ENCODE measurements at places on chromosomes 1 and 21. TPM values are rescaled to one million over a fixed set of nuclear protein-coding genes. Genes with fewer than 3 reads are reported as not detected.

DNA sequence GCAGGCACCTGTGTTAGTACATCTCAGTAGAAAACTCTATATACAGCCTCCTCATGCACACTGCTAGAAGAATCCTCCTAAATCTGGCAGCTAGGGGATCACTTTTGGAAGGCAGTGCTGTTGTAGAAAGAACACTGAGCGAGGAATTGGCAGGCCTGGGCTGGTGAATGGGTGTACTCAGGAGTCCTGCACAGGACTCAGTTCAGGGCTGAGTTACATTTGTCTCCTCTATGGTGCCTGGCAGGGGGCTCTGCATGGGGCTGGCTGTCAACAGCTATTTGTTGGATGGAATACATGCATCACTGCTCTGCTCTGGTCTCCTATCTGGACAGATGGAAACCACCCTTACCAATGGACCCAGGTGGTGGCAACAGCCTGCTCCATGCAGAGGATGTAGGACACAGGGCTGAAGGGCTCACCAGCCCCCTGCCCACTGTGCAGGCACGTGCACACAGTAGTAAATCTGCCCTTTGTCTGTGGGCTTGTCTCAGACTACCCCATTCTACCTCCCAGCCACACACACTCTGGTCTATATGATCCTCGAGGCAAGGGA lies 74.2 kb downstream of the LRIG2 start:
- no peak overlapping the region for H3K27ac ChIP-seq
- no peaks in the 10 kb centered on the region for H3K36me3 ChIP-seq

GRCh38 chr1:6165027-6165426 lies 15.1 kb downstream of the CHD5 start:
- no peak overlapping the region for H3K4me3 ChIP-seq
- no peak for DNase-seq
- H3K27me3 ChIP-seq, result no peaks in the 10 kb centered on the region
- H3K27ac ChIP-seq, result no peak overlapping the region
- no peaks in the 10 kb centered on the region for H3K36me3 ChIP-seq

DNA sequence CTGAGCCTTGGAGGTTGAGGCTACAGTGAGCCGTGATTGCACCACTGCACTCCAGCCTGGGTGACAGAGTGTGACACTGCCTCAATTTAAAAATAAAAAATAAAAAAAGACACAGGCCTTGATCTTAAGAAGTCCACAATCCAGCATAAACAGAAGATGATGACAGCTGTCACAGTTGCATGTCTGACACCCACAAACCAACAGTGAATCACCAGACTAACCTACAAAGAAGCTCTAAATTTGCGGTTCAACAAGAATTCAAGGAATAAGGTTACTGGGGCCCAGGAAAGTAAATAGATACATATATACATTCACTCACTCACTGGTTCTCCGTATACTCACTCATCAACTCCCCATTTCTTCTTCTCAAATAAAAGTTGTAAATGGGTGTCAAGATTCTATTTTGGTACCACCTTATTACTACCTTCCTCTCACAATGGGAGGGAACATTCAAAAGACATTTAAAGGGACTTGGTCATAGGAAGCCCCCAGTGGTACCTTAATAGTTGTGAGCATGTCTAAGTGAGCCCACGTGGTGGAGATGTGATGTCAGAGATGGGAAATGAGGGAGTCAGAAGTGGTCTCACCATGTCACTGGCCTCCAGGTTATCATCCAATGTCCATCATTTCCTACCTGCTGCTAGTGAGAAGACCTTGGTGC lies 66.9 kb upstream of the PRDX6 start:
- H3K27ac ChIP-seq, result no peak overlapping the region
- H3K4me1 ChIP-seq, result peaks cover 9% of the 10 kb centered on the region
- H3K27me3 ChIP-seq, result no peaks in the 10 kb centered on the region

- no peak overlapping the region for H3K4me3 ChIP-seq
- no peak for DNase-seq
- H3K27me3 ChIP-seq, result no peaks in the 10 kb centered on the region
- H3K4me1 ChIP-seq, result peaks cover 3% of the 10 kb centered on the region
Measured at GRCh38 chr1:200866521-200866920, 6.3 kb upstream of the GPR25 start.

DNA sequence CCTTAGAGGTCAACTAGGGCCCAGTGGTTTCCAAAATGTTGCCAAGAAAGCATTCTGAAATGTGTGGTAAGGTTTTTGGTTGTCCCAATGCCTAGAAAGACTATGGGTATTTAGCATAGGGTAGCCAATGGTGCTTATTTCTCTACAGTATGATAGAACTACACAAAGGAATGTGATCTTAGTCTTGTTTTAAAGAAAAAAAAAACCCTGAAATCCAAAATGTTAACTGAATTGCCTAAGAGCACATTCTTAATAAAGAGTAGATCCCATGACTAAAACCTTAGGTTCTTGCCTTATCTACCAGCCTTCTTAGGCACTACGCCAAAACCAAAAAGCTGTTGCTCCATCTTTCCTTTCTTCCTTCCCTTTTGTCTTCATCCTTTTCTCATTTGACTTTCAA lies 428.2 kb downstream of the MRPL39 start:
- no peak overlapping the region for H3K4me3 ChIP-seq
- no peak overlapping the region for H3K27ac ChIP-seq
- H3K36me3 ChIP-seq, result no peaks in the 10 kb centered on the region
- H3K27me3 ChIP-seq, result no peaks in the 10 kb centered on the region

DNA sequence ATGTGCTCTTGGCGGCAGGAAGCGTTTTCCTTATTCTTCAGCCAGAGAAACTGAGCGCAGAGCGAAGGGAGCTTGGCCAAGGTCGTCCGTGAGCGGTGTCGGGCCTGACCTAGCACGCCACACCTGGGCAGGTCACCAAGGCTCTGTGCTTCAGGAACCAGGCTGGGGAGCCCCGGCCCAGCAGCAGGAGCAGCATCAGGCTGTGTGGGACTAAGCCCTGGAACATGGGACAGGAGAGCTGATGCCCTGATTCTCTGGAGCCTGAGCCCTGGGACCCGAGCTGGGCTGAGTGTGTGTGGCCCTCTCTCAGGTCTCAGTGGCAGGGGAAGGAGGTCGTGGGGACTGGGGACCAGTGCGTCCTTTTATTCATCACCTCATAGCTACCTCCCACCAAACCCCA lies 65.2 kb upstream of the ABCG1 start:
- H3K4me1 ChIP-seq, result no peaks in the 10 kb centered on the region
- no peak overlapping the region for H3K4me3 ChIP-seq
- no peak overlapping the region for H3K27ac ChIP-seq
- H3K36me3 ChIP-seq, result no peaks in the 10 kb centered on the region

- H3K4me1 ChIP-seq, result peaks cover 22% of the 10 kb centered on the region
- no peak for DNase-seq
- H3K27ac ChIP-seq, result no peak overlapping the region
- no peak overlapping the region for H3K4me3 ChIP-seq
- no peaks in the 10 kb centered on the region for H3K36me3 ChIP-seq
Measured at GRCh38 chr1:40984066-40984465, 4.6 kb downstream of the CTPS1 start.

DNA sequence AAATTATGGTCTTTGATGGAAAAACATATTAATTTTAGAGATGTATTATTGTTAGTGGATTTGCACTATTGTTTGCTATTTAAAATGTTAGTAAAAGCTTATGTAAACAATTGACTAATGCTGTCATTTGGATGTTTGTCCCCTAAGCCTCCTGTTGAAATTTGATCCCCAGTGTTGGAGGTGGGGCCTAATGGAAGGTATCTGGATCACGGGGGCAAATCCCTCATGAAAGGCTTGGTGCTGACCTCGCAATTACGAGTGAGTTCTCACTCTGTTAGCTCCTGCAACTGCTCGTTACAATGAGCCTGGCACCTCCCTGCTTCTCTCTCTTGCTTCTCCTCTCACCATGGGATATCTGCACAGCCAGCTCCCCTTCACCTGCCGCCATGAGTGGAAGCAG lies 14.3 kb downstream of the TMEM35B start:
- DNase-seq, result no peak
- no peak overlapping the region for H3K4me3 ChIP-seq
- H3K27ac ChIP-seq, result no peak overlapping the region

The SPRR5 gene
- not detected for polyA plus RNA-seq

DNA sequence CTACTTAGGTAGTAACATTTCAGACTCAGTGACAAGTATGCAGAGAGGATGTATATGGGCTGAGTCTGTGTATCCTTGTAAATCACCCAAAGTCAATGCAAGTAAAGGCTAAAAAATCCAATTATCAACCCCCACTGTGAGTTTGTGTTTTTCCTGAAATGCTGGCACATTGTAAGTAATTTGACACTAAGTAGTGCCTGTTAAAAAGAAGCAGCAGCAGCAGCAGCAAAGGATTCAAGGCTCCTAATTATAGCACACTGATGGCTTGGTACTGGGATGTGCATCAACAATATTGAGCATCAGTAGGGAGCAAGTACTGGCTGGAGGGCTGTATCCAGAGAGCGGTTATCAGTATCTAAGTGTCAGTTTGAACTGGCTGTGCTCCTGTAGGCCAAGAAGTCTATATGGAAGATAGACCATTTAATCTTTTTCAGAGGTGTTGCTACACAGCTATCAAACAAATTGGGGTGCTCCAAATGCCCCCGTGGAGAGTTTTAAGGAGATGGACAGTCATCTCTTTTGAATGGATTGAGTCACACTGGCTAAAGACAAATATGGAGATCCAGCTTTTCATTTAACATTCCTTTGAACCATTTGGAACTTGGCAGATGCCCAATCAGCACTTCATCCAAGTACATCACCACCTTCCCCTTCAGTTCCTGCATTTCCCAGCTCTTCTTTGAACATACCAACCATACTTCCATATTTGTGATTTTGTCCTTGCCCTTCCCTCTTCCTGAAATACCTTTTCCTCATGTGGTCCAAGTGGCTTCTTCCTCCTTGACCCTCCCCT lies 241.2 kb upstream of the ST6GALNAC5 start:
- H3K36me3 ChIP-seq, result no peaks in the 10 kb centered on the region
- H3K27me3 ChIP-seq, result no peaks in the 10 kb centered on the region
- H3K4me3 ChIP-seq, result no peak overlapping the region
- no peak overlapping the region for H3K27ac ChIP-seq
- DNase-seq, result no peak
- no peaks in the 10 kb centered on the region for H3K4me1 ChIP-seq

DNA sequence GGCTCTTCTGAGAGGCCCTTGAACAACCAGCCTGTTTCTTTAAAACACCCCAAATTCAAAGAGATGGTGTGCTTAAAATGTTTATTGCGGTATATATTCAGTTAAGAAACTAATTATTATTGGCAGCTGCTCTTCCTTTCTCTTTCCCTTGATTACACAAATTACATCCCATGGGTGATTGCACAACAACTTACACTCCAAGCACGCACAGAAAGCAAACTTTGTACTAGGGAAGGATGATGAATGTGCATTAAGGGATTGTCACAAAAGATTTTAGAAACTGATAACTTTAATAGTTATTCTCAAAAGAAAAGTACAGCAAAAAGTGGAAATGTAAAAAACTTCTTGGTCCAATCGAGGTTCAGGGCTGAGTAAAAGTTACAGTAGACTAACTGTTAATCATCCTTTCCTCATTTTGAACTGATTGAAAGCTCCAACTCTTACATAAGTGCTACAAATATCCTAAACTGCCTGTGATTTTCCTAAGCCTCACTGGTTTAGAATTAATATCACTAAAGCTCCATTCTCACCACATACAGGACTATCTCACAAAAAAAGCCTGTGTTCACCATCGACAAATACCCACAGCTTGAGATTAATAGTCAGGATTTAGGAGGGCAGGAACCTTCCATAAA lies 153.4 kb downstream of the TTLL7 start:
- no peaks in the 10 kb centered on the region for H3K4me1 ChIP-seq
- H3K4me3 ChIP-seq, result no peak overlapping the region
- no peaks in the 10 kb centered on the region for H3K36me3 ChIP-seq
- DNase-seq, result no peak

- H3K27me3 ChIP-seq, result no peaks in the 10 kb centered on the region
- no peak overlapping the region for H3K27ac ChIP-seq
- peaks cover 6% of the 10 kb centered on the region for H3K4me1 ChIP-seq
Measured at GRCh38 chr1:100626397-100626796, 88.5 kb downstream of the GPR88 start.

The FMN2 gene
- polyA plus RNA-seq, result 10.1 TPM

GRCh38 chr1:119651133-119651532 lies 3.1 kb upstream of the ZNF697 start:
- H3K4me3 ChIP-seq, result no peak overlapping the region
- H3K27ac ChIP-seq, result no peak overlapping the region
- H3K36me3 ChIP-seq, result no peaks in the 10 kb centered on the region
- H3K4me1 ChIP-seq, result peaks cover 14% of the 10 kb centered on the region
- no peak for DNase-seq

The C1orf226 gene
- 3.4 TPM for polyA plus RNA-seq

The NECTIN4 gene
- polyA plus RNA-seq, result 0.07 TPM

Data from ovary (tissue), 10 donors.